ENCODE measurements at places on chromosomes 7 and 10.

- no peak for DNase-seq
Observed at GRCh38 chr10:83625831-83626360, 513.4 kb upstream of the GHITM start.

- DNase-seq, result no peak
Observed at GRCh38 chr10:70681731-70682005, 9.4 kb downstream of the ADAMTS14 start.

DNA sequence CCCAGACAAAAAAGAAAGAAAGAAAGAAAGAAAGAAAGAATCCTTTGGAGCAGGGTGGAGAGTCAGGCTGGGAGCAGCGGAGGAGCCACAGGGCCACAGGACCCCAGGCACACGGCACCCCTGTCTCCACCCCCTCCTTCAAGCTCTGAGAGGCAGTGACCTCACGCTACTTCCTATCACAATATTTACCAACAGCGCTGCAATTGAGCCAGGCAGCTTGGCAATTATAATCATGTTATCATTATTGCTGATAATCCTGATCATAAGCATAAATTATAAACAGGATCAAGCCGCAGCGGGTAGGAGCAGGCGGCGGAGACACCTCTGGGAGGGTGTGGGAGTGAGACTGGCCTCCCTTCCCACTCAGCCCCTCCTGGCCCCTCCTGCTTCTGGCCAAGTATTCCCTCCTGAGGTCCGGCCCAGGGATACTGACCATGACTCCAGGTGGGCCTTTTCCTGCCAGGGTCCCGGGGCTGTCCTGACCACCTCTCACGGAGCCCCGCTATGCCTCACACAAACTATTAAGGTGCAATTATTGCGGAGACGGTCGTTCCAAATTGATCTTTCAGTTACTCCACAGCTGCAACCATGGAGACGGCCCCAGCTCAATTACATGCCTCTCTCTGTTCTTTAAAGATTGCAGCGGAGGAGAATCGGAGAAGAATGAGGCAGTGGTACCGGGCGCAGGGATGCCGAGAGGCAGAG, 10.0 kb upstream of the GTF2IRD1 start:
- DNase-seq, result no peak

GRCh38 chr10:1595726-1596125, 141.6 kb downstream of the ADARB2 start:
- DNase-seq, result no peak

DNA sequence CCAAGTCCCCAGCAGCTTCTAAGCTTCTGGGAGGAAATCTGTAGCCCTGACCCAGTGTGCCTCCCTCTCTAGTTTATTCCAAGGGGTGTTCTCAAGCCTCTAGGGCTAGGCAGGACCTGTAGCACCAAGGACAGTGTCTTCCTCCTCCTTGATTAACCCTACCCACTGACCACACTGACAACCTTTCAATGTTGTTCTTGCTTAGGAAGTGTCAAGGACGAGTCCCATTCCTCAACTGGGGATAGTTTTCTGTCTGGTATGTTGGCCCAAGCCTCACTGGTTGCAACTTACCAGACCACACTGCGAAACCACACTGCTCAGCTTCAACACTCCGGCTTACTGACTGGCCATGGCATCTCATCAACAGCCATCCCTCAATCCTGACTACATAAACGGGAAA, 100.0 kb downstream of the RNF216 start:
- no peak for DNase-seq

DNA sequence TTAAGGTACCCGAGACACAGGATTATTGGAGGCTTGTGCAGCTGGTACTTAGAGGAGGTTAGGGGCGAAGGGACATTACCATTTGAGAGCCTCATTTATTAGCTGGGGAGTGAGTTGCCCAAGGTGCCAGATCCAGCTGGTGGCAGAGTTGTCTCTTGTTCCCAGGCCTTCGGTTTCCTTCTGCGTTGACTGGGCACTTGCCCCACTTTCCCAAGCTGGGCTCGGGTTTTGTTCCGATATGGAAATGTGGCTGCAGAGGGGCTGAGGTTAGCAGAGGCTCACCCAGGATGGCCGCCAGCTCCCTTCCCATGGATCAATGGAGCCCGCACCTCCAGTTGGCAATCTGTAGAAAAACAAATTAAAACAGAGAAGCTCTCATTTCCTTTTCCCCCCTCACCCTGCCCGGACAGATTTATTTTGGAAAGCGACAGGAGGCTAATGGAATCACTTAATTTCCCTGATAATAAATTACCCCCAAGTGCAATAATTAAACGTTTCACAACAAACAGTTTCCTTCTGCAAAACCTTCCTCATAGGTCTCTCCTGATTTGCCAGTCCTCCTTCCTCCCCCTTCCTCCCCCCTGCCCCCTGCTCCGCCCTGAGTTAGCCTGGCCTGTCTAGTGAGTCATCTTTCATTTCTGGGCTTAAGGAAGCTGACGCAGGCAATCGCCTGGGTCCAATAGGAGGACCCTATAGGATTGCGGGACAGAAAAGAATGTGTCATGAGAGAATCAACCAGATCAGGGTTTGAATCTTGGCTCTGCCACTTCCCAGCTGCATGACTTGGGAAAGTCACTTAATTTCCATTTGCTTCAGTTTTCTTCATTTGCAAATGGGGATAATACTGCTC, 51.7 kb downstream of the ADRA2A start:
- DNase-seq, result no peak
